NCI-H2029 (cell line): ENCODE measurements at places on chromosomes 11 and 22.

DNA sequence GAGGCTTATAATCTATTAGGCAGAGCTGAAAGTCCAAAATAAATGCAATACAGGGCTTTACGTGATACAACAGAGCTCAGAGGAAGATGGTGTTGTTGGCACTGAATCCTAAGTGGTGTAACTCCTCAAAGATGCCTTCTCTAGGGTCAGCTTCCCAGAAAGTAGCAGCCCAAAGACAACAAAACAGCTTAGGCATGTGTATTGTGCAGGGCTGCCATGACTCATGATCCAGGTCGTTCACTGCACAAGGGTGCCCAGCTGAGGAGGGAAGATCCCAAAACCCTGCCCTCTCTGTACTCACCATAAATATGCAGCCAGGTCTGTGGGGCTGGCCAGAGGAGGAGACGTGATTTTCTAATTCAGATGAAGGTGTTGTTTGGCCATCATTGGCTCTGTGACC, 59.4 kb upstream of the NNMT start:
- DNase-seq, result no peak

DNA sequence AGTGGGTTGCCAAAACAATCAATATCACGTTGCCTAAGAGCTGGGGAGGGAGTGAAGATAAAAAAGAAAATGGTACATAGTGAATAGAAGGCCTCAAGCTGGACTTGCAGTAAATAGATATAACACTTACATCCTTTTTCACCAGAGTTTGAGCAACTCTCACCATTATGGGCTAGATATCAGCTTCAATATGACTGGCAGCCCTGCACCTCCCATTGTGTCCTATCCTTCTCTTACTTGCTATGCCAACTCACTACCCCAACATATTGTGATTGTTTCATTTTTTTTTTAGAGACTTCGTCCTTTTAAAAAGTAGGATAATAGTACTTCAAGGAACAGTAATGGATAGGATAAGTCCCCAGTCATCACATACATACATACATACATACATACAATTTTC, 7.4 kb downstream of the HBG1 start:
- DNase-seq, result no peak

GRCh38 chr11:35144136-35144741, 5.3 kb downstream of the CD44 start:
- DNase-seq, result no peak

DNA sequence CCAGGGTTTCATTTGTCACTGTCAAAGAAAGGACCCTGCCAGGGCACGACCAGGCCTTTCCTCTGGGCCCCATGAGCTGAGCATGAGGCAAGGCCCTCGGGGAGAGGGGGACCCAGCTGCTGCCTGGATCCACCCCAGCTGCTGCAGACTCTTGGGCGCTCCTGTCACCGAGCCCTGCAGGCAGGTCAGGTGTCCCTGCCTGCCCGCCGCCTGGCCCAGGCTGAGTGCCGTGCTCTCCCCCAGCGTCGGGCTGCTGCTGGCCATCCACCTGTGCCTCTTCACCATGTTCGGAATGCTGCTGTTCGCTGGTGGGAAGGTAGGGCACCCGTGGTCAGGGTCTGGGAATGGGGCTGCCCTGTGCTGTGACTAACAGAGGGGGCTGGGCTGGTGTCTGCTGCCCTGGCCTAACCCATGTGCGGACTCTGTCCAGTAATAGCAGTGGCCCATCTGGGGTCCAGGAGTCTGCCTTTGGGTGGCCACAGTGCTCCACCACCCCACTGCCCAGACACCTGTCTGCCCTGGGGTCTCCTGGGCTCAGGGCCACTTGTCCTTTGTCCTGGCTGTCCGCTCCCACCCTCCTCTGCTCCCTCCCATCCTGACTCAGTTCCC, 15.0 kb downstream of the TPCN2 start:
- DNase-seq, result no peak

DNA sequence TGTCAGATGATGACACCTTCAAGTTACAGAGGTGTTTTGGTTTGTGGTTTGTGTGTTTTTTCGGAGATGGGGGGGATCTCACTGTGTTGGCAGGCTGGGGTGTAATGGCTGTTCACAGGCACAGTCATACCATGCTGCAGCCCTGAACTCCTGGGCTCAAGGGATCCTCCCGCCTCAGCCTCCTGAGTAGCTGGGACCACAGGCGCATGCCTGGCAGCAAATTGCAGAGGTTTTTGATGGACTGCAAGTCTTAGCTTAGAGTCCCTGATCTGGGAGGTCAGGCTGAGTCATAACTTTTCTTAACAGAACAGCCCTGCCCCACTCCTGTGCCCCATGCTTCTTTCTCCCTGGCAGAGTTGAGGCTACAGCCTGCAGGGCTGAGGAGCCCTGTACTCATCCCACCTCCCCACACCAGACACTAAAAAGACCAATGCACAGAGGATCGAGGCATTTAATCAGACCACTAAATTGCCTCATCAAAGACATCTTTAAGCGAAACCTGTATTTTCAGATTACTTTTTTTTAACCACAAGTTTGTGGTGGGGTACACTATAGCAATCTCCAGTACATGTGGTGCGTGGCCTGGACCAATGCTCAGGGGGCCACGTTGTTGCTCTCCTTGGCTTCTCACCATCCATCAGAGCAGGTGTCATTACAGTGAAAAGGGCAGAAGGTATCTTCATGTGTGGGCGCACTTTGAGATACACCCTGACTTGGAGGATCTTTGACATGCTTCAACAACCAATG, 17.1 kb upstream of the ADORA2A start:
- DNase-seq, result no peak

DNA sequence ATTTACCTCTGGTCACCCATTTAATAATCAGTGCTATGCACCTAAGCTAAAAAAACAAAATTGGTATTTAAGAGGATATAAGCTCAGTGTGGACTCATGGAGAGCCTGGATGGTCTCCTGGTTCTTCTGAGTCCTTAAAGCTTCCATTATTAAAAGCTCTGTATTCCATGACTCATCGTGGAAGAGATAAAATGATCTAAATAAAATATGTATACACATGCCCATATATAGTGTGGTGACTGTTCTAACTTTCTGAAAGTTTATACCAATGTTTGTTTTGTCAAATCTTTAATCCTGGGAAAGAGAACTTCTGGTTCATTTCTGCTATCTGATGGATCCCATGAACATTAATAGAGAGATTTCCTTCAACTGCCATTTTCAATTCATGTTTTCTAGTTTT, 375.9 kb downstream of the GUCY1A2 start:
- no peak for DNase-seq

- peak; percentile 75 for DNase-seq
Observed at GRCh38 chr11:123429913-123430720, at the start of gene GRAMD1B. TSS of gene GRAMD1B (plus strand) at chr11:123430269. CDS start at chr11:123430793, 524 bp downstream.

- DNase-seq, result no peak
Observed at GRCh38 chr22:38267086-38267485, 5.7 kb downstream of the TMEM184B start.

- DNase-seq, result no peak
Observed at GRCh38 chr22:50286701-50287318, 16.6 kb upstream of the MAPK11 start.

GRCh38 chr22:19814428-19814827, 40.2 kb downstream of the GNB1L start:
- DNase-seq, result no peak

DNA sequence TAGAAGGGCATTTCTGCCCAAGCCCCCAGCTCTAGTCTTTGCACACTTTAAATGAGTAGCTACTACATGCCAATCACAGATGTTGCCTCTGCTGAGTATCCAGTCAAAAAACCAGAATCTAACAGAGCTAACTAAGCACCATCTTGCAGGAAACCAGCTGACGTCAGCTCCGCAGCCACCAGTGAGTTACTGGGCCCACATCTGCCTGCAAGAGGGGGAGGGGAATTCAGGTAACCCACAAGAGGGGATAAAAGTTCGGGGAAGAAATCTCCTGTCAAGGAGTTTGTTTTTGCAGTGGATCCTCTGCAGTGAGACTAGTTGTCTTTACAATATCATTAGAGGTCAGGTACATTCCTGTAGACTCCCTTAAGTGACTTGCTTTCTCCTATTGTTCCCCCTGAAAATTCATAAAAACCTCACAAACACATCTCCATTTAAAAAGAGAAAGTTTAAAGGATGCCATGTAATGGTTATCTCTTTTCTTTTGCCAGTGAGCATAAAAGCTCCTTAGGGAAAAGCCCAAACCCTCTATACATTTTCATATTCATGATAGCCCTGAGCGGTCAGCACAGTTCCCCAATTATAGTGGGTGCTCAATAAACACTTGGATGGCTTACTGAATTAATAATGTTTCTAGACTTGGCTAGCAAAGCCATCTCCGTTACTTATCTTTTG, 9.3 kb downstream of the CD44 start:
- DNase-seq, result no peak

DNA sequence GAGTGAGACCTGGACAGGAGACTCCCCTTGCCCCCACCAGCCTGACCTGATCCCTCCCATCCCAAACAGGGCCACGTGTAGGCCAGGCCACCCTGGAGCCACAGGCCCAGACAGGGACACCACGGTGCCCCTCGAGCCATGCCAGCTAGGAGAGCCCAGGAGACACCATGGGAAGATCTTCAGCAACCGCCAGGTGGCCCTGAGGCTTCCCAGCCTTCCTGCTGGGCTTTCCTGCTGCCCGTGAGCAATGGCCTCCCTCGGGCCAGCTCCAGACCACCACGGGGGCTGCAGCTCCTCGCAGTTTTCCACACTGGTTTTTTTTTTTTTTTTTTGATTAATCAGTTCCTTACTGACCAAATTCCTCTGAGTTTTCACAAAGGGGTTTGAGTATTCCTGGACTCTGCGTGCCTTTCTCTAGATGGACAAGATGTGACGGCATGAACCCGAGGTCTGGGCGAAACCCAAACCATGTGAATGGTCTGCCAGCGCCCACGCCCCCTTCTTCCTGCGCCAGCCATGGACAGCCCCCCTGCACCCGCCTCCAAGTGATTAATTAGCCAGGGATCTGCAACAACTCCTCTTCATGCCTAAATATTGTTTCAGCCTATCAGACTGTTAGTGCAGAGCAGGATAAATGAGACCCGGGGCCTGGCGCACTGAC, 40.9 kb downstream of the TBX1 start:
- no peak for DNase-seq

DNA sequence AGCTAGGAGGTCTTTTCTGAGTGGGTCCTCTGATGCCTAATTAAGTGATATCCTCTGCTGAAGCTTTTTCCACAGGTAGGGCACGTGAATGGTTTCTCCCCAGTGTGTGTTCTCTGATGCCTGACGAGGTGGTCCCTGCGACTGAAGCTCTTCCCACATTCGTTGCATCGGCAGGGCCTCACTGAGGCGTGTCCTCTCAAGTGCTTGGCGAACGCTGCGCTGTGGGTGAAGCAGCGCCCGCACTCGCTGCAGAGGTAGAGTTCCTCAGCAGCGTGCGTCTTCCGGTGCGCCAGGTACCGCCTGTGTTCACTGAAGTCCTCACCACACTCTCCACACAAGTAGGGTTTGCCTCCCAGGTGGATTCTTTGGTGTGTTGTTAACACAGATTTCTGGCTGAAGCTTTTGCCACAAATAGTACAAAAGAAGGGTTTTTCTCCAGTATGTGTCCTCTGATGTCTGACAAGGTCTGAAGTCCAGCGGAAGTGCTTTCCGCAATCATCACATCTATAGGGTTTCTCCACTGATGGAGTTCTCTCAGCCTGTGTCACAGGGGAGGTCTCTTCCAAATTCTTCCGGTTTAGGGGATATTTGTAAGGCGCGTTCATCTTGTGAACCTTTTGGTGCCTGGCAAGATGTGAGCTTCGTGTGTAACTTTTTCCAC, 15.3 kb downstream of the ZNF202 start:
- no peak for DNase-seq

- peak; percentile 36 for DNase-seq
Observed at GRCh38 chr11:65780770-65781151, at the start of gene AP5B1. TSS of gene AP5B1 (minus strand) at chr11:65780976. CDS start at chr11:65780591, 385 bp downstream.

- no peak for DNase-seq
Observed at GRCh38 chr22:49715450-49715849, 112.2 kb downstream of the BRD1 start.

- no peak for DNase-seq
Observed at GRCh38 chr11:97965849-97966646, 1054.7 kb upstream of the CNTN5 start.

DNA sequence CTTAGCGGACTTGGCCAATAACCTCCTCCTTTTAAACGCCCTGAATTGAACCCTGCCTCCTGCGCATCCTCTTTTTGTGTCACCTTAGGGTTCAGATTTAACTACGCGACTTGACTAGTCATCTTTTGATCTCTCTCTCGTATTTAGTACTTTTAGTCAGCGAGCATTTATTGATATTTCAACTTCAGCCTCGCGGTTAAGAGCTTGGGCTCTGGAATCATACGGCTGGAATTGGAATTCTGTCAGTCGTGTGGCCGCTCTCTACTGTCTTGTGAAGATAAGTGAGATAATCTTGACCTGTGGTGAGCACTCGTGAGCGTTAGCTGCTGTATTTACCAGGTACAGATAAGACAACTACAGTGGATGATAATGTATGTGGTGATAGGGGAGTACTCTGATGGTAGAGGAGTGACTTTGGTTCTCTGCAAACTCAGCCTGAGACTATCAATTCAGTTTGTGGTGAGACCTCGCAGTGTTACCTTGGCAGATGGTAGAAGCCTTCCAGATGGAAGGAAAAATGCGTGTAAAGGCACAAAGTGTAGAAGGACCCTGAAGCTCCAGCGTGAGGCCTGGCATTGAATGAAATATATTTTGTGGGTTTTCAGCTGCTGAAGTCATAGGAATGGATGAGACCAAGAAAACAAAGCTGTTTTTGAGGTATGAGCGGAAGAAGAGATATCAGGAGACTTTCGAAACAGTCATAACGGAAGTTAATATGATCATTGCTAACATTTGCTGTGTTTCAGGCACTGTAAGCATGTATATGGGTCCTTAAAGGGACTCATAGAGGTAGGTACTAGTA, 682 bp downstream of the ATM start:
- no peak for DNase-seq

GRCh38 chr11:93852242-93852641, 1.8 kb upstream of the VSTM5 start:
- no peak for DNase-seq

GRCh38 chr11:39174965-39175364, 2284.5 kb downstream of the LRRC4C start:
- DNase-seq, result no peak

GRCh38 chr11:99424313-99425084, 403.8 kb downstream of the CNTN5 start:
- DNase-seq, result no peak

- DNase-seq, result no peak
Observed at GRCh38 chr11:128476049-128476448, 111.3 kb downstream of the ETS1 start.

DNA sequence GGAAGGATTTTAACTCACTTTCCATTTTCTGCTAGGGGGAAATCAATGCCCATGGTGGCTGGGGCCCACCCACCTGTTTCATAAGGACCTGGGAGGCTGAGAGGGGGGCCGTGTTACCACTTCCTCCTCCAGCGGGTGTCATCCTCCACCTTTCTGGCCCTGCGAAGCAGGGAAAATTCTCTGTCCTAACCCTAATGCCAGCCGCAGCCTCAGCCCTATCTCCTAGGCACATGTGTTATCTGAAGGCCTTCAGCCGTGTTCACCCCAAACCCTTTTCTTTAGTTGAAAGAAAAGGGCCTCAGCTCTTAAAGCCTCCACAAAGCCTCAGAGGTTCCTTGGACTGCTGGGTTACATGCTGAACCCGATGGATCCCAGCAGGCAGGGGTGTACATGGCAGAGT, 55.4 kb upstream of the NECTIN1 start:
- DNase-seq, result no peak
